ENCODE measurements at places on chromosomes 7 and 10. TPM values are rescaled to one million over a fixed set of nuclear protein-coding genes. Genes with fewer than 3 reads are reported as not detected.
A peak's percentile ranks its signal among the peaks of the same experiment; 100 is the strongest.

GRCh38 chr7:26777385-26777784 is 87.0 kb downstream of the SKAP2 start:
- no peaks in the 10 kb centered on the region for H3K4me1 ChIP-seq
- no peaks in the 10 kb centered on the region for H3K27me3 ChIP-seq
- DNase-seq, result no peak
- H3K4me3 ChIP-seq, result no peak overlapping the region
- no peaks in the 10 kb centered on the region for H3K36me3 ChIP-seq

GRCh38 chr7:157462419-157462771 is 125.6 kb downstream of the DNAJB6 start:
- H3K27me3 ChIP-seq, result peaks cover 46% of the 10 kb centered on the region
- H3K4me1 ChIP-seq, result peaks cover 7% of the 10 kb centered on the region
- H3K36me3 ChIP-seq, result no peaks in the 10 kb centered on the region
- H3K27ac ChIP-seq, result no peak overlapping the region

GRCh38 chr10:93475871-93476270 is 6.3 kb downstream of the MYOF start:
- H3K4me1 ChIP-seq, result peaks cover 8% of the 10 kb centered on the region
- no peak overlapping the region for H3K27ac ChIP-seq
- no peak overlapping the region for H3K4me3 ChIP-seq
- H3K36me3 ChIP-seq, result peaks cover 5% of the 10 kb centered on the region
- no peak for DNase-seq

GRCh38 chr7:127954357-127954748 is 76.9 kb downstream of the LRRC4 start:
- no peak overlapping the region for H3K4me3 ChIP-seq
- H3K27ac ChIP-seq, result no peak overlapping the region
- no peaks in the 10 kb centered on the region for H3K27me3 ChIP-seq
- DNase-seq, result no peak
- H3K36me3 ChIP-seq, result peaks cover 5% of the 10 kb centered on the region

GRCh38 chr7:140674899-140675701 is 2.4 kb downstream of the ADCK2 start:
- no peaks in the 10 kb centered on the region for H3K27me3 ChIP-seq
- H3K36me3 ChIP-seq, result peaks cover 18% of the 10 kb centered on the region
- H3K27ac ChIP-seq, result no peak overlapping the region
- no peak overlapping the region for H3K4me3 ChIP-seq
- DNase-seq, result peak; percentile 69
- H3K4me1 ChIP-seq, result peaks cover 18% of the 10 kb centered on the region

GRCh38 chr7:36057323-36057722 is 95.7 kb upstream of the EEPD1 start:
- no peak for DNase-seq
- no peaks in the 10 kb centered on the region for H3K36me3 ChIP-seq
- H3K4me3 ChIP-seq, result no peak overlapping the region

GRCh38 chr7:82339958-82340357 is 103.6 kb downstream of the CACNA2D1 start:
- no peak for DNase-seq
- no peak overlapping the region for H3K4me3 ChIP-seq
- no peaks in the 10 kb centered on the region for H3K27me3 ChIP-seq
- no peaks in the 10 kb centered on the region for H3K36me3 ChIP-seq

DNA sequence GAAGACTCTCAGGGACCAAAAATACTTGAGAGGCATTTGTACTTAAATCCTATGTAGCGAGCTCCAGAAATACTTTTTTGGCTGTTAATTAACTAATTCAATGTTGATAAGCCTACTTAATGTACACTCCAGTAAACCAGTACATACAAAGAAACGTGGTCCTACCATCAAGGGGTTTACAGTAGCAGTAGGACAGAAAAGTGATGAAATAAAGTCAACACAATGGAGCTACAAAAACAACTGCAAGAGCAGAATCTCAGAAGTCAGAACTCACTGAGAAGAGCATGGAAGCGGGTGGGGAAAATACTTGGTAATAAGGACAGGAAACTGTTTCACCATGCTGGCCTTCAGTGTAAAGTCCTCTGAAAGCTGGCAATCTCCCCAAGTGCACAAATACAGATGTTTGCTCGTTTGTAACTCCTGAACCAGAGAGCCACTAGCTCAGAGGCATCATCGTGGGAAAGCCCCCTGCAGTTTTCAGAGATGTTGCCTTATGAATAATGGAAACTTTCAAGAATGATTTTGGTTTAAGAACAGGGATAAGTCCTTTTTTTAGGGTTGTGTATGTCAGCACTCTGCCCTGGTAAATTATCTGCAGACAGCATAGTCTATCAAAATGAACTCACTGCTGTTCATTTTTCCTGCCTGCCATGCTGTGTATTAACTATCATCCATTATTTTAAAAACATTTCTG is 233.2 kb downstream of the SORCS1 start:
- no peak overlapping the region for H3K4me3 ChIP-seq
- no peaks in the 10 kb centered on the region for H3K36me3 ChIP-seq
- H3K27me3 ChIP-seq, result no peaks in the 10 kb centered on the region
- DNase-seq, result peak; percentile 47

DNA sequence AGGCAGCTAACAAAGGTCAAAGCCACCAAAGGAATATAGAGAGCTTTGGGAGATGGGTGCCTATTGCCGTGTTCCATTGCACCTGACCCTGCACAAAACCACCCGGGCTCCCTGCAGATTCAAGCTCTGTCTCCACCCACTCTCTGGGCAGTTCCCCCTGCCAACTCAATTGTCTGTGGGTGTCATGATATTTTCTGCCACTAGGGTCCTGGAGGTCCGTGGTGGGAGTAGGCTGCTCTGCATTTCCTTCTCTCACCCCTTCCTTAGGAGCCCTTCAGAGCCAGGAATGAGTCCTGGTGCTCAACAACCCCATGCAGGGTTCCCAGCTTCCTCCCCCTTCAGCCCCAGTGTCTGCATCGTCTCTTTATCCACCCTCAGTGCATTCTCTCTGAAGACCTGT is 34.1 kb downstream of the PNLIPRP2 start:
- peaks cover 2% of the 10 kb centered on the region for H3K27me3 ChIP-seq
- no peaks in the 10 kb centered on the region for H3K4me1 ChIP-seq
- no peak overlapping the region for H3K4me3 ChIP-seq
- H3K36me3 ChIP-seq, result no peaks in the 10 kb centered on the region
- H3K27ac ChIP-seq, result no peak overlapping the region

- no peak overlapping the region for H3K27ac ChIP-seq
- DNase-seq, result no peak
- no peaks in the 10 kb centered on the region for H3K27me3 ChIP-seq
- no peaks in the 10 kb centered on the region for H3K36me3 ChIP-seq
Observed at GRCh38 chr10:96288151-96288621, 16.0 kb upstream of the DNTT start.

- H3K27ac ChIP-seq, result peak overlapping the region; percentile 60
- H3K4me3 ChIP-seq, result no peak overlapping the region
- H3K4me1 ChIP-seq, result peaks cover 50% of the 10 kb centered on the region
Observed at GRCh38 chr7:44066111-44066460, 719 bp upstream of the PGAM2 start.

DNA sequence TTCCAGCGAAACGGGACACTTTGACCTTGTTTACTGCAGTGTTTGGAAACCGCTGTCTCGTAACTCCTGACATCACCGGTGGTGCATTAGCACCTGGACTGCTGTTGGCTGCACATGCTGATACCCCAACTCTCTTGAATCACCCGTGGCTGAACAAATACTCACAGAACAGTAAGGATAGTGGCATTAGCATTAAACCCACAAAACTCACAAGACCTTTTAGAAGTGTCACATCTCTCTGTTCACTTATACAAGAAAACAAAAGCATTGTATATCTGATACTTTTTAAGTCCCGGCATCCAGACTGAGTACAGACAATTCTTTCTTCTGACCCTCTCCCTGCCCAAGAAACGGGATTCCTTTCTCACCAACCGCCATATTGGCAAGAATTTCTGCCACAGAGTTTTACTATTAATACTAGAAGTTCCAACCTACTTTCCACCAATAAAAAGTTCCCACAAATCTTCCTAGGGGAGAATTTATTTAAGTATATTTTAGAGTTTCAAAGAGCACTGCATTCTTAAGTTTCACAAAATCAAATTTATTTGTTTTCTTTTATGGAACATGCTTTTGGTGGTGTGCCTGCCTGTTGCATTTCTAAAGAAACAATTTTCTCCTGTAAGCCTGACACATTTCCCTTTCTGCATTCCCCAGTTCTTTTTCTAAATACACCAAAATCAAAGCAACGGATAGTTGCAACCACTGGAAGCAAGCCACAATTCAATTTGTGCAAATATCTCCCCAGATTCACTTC is 208.4 kb upstream of the KLF14 start:
- peak overlapping the region; percentile 31 for H3K27ac ChIP-seq
- H3K27me3 ChIP-seq, result peaks cover 5% of the 10 kb centered on the region
- H3K4me3 ChIP-seq, result no peak overlapping the region
- H3K36me3 ChIP-seq, result no peaks in the 10 kb centered on the region

DNA sequence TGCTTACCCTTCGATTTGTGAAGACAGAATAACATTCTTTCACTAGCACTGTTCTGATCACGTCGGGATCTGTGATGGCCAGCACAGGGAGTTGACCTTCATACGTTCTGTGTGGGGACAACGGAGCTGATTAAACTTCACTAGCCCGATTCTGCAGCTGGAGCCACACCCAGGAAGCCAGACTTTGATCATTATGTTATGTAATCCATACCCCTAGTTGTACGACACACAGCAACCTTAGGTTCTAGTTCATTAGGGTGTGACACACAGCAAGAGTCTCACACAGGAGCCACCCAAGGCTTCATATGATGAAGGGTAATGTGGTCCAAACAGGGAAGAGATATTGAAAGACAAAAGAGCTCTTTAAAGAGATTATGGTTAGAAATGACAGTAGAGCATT is 7.2 kb downstream of the CYP3A5 start:
- no peak for DNase-seq
- H3K27ac ChIP-seq, result no peak overlapping the region
- H3K36me3 ChIP-seq, result no peaks in the 10 kb centered on the region
- H3K27me3 ChIP-seq, result no peaks in the 10 kb centered on the region
- H3K4me1 ChIP-seq, result no peaks in the 10 kb centered on the region
- H3K4me3 ChIP-seq, result no peak overlapping the region

GRCh38 chr10:119209736-119210355 is 2.5 kb downstream of the GRK5 start:
- peak; percentile 37 for DNase-seq
- H3K27me3 ChIP-seq, result no peaks in the 10 kb centered on the region
- H3K4me3 ChIP-seq, result peak overlapping the region; percentile 59
- H3K36me3 ChIP-seq, result no peaks in the 10 kb centered on the region
- peaks cover 34% of the 10 kb centered on the region for H3K4me1 ChIP-seq

DNA sequence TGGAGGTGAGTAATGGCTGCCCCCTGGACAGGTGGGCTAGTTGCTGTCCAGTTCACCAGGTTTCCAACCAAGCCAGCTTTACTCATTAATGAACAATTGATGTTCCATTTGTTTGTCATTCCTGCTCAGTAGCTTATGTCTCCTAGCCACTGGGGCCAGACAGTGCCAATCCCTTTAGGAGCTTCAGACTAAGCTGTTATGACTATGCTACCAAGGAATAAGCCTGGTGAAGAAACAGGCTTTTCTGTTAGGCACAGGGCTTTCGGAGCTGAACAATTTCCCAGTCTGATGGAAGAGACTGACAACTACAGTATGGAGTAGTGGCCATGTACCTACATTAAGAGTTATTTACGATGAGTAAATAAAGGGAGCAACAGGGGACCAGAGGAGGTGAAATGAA is 2.1 kb upstream of the FMC1 start:
- no peak overlapping the region for H3K27ac ChIP-seq
- no peak for DNase-seq

GRCh38 chr7:110399421-110399820 is 691.5 kb upstream of the LRRN3 start:
- H3K27ac ChIP-seq, result no peak overlapping the region
- no peak overlapping the region for H3K4me3 ChIP-seq
- peak; percentile 18 for DNase-seq
- H3K36me3 ChIP-seq, result no peaks in the 10 kb centered on the region
- H3K4me1 ChIP-seq, result no peaks in the 10 kb centered on the region
- H3K27me3 ChIP-seq, result no peaks in the 10 kb centered on the region

GRCh38 chr7:151686016-151686766 is 166.5 kb upstream of the RHEB start:
- H3K4me1 ChIP-seq, result peaks cover 33% of the 10 kb centered on the region
- H3K4me3 ChIP-seq, result no peak overlapping the region
- H3K27ac ChIP-seq, result peak overlapping the region; percentile 55
- H3K27me3 ChIP-seq, result peaks cover 5% of the 10 kb centered on the region

DNA sequence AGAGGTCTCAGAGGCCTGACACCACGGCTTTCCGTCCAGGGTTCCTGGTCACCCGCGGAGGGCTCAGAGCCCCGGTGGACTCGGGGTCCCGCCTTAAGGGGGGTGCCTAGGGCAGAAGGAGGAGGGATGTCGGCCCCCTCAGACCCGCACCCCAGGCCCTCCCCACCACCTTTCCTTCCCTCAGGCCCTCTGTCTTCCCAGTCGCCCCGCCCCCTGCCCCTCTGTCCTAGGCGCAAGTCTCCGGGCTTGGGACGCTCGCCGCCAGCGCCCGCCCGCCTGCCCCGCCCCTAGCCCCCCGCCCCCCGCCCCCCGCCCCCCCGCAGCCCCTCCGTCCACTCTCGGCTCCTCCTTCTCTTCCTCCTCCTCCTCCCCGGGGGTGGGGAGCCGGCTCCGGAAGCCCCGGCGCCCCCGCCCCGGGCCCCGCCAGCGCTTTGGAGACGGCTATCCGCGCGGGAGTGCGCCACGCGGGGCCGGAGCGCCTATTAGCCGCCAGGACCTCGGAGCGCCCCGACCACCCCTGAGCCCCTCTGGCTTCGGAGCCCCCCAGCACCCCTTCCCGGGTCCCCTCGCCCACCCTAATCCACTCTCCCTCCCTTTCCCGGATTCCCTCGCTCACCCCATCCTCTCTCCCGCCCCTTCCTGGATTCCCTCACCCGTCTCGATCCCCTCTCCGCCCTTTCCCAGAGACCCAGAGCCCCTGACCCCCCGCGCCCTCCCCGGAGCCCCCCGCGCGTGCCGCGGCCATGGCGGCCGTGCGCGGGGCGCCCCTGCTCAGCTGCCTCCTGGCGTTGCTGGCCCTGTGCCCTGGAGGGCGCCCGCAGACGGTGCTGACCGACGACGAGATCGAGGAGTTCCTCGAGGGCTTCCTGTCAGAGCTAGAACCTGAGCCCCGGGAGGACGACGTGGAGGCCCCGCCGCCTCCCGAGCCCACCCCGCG is at the start of gene AEBP1:
TSS of gene AEBP1 (plus strand) at position 423 of the 937 bp plus-strand sequence. CDS start at position 744, 321 bp downstream.
- peak; percentile 83 for DNase-seq
- H3K4me1 ChIP-seq, result peaks cover 46% of the 10 kb centered on the region
- peaks cover 16% of the 10 kb centered on the region for H3K36me3 ChIP-seq

GRCh38 chr7:52656098-52656497 is 379.3 kb upstream of the POM121L12 start:
- no peak overlapping the region for H3K4me3 ChIP-seq
- no peaks in the 10 kb centered on the region for H3K27me3 ChIP-seq
- no peak overlapping the region for H3K27ac ChIP-seq
- no peaks in the 10 kb centered on the region for H3K36me3 ChIP-seq
- H3K4me1 ChIP-seq, result no peaks in the 10 kb centered on the region

- H3K27ac ChIP-seq, result peak overlapping the region; percentile 45
- H3K36me3 ChIP-seq, result peaks cover 19% of the 10 kb centered on the region
- no peak for DNase-seq
- H3K27me3 ChIP-seq, result no peaks in the 10 kb centered on the region
- peak overlapping the region; percentile 69 for H3K4me3 ChIP-seq
Observed at GRCh38 chr10:103452506-103453230, 498 bp upstream of the CALHM2 start.

The CLCN1 gene
- 1.1 TPM for total RNA-seq

The PARD3 gene
- total RNA-seq, result 59.0 TPM

The ADK gene
- total RNA-seq, result 29.3 TPM

The RBM20 gene
- 8.3 TPM for total RNA-seq

The PHKG1 gene
- 52.4 TPM for total RNA-seq

The TWIST1 gene
- total RNA-seq, result 8.3 TPM

The SAMD9 gene
- total RNA-seq, result 6.1 TPM

The TSPAN13 gene
- 31.6 TPM for total RNA-seq

The CYP3A4 gene
- 0.04 TPM for total RNA-seq
